Osteocyte (in vitro differentiated cells): ENCODE measurements at places on chromosomes 6 and 20. TPM values are rescaled to one million over a fixed set of nuclear protein-coding genes. Genes with fewer than 3 reads are reported as not detected.

The WFDC5 gene
- not detected in 2 replicates for total RNA-seq

The KCNK17 gene
- total RNA-seq, result not detected in 2 replicates

The ALDH5A1 gene
- total RNA-seq, result 6.6 and 7.8 TPM in 2 replicates

The PTCRA gene
- not detected in 2 replicates for total RNA-seq

The GPX5 gene
- not detected in 2 replicates for total RNA-seq

The OR2H2 gene
- total RNA-seq, result not detected in 2 replicates

The STXBP5 gene
- total RNA-seq, result 32.2 and 34.8 TPM in 2 replicates

The SLC35D3 gene
- not detected in 2 replicates for total RNA-seq

The FRS3 gene
- total RNA-seq, result 3.4 and 3.9 TPM in 2 replicates

The VSTM2L gene
- 14.6 and 14.7 TPM in 2 replicates for total RNA-seq

The PRR18 gene
- total RNA-seq, result not detected in 2 replicates
